ENCODE measurements at places on chromosomes 3 and 15.
A peak's percentile ranks its signal among the peaks of the same experiment; 100 is the strongest.

DNA sequence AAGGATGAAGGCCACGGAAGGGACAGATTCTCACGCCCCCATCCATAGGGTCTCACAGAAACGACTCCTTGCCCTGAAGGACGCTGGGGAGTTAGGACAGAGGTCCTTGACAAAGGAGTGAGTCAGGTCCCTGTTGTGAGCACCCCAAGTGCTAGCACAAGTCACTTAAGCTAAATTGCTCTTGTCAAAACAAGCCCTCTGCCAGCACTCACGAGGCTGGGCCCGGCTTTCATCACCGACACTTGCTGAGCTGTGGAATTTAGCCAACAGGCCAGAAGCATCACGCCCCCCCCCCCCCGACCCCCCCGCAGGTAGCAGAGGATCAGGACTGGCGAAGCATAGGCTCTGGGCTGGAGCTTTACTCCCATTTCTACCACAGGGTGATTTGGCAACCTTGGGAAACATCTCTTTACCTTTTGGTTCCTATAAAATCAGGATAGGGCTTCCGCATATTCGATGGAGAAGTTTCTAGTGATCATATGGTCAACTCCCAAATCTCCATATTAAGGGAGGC is 75.4 kb downstream of the ADCY5 start:
- no peak for DNase-seq

DNA sequence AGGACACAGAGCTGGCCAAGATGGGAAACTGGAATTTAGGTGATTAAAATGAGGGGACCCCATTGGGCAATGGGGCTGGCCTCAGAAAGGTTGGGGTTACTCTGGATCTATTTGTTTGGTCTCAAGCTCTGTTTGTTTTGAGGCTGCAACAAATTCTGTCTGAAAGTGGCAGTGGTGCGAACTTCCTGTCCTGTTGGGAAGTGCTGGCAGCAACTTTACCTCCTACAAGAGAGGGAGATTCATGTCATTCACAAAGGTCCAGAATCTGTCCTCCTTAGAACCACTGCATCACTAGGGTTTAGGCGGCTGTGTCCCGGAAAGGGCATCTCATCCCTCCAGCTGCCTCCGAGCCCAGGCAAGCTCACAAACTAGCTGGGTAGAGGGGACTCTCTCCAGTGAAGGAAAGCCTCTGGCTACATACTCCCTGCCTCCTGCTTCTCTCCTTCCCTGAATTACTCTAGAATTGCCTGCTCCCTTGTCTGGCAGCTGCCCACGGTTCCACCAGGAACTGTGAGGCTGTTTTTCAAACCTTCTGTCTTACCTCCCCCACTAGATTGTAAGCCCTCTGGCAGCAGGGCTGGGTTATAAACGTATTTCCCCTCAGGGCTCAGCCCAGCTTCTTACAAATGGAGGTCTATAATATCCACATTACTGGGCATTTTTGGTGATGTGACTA is 23.6 kb downstream of the MEGF11 start:
- DNase-seq = no peak

DNA sequence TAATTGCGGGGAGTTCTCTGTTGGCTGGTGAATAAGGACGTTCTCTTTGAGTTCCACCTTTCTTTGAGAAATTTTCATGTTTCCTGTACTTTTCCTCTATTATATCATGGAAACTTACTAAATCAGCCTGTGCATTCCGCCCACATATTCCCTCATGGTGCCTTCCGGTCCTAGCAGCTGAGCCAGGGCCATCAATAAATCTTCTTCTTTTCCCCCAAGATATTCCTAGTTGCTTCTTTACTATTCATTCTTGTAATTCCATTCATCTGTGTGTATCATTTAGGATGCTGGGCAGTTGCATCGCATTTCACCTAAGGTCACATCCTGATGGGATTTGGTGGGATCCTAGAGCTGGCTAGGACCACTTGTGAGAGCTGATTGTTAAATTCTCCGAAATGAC is 139.2 kb downstream of the RBMS3 start:
- no peak for DNase-seq

DNA sequence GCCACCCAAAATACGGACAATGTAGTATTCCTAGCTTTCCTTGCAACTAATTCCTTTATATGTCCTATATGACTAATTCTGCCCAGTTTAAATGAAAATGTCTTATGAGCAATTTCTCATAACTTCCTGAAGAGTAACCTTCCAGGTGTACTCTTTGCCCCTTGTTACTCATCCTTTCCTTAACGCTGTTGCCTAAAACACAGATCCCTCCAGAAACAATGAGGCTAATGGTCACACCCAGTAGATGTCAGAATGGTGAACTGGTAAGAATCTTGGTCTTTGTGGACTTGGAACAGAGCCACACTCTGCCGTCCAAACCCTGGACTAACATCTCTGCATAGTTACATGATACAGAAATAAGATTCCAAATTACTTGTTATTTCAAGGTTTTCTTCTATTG is 497.9 kb downstream of the IGSF11 start:
- DNase-seq = no peak

DNA sequence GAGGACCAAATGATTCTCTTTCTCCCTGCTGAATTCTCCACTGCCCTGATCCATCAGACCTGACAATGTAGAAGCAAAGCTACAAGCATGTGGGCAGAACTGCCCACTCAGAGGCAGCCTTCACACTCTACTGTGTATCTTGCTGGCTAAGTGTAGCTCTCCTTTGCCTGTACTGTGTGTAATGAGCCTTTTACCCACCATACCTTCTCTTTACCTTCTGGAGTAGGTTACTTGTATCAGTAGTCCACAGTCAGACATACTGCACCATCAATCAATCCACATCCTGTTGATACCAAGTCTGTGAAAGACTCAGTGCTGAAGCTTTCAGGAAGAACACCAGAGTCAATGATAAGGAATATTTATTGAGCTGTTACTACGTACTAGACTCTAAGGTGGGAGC is 440.7 kb upstream of the ARHGEF26 start:
- no peak for DNase-seq

GRCh38 chr3:57132674-57133073 is 32.5 kb downstream of the IL17RD start:
- no peak for DNase-seq

DNA sequence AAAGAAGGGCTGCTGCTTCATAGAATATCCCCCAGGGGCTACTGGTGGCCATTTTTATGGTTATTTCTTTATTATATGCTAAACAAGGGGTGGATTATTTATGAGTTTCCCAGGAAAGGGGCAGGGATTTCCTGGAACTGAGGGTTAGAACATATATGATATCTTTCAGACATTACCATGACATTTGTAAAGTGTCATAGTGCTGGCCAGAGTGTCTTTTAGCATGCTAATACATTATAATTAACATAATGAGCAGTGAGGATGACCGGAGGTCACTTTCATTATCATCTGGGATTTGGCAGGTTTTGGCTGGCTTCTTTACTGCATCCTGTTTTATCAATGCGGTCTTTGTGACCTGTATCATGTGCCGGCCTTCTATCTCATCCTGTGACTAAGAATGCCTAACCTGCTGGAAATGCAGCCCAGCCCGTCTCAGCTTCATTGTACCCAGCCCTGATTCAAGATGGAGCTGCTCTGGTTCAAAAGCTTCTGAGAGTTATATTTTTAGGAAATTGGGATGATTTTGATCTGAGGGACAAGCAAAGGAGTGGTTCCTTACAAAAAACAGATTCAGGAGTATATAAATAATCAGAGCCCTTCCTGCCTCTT is 9.1 kb upstream of the ZBTB20 start:
- no peak for DNase-seq

GRCh38 chr3:129289201-129289921 is 10.7 kb downstream of the HMCES start:
- DNase-seq = no peak

- DNase-seq = no peak
These were observed 8.6 kb downstream of the TM6SF1 start for GRCh38 chr15:83115831-83116565.

GRCh38 chr15:81073801-81074200 is 60.3 kb upstream of the CFAP161 start:
- no peak for DNase-seq

- no peak for DNase-seq
These were observed 86.3 kb downstream of the GMPS start for GRCh38 chr3:155956508-155957411.

DNA sequence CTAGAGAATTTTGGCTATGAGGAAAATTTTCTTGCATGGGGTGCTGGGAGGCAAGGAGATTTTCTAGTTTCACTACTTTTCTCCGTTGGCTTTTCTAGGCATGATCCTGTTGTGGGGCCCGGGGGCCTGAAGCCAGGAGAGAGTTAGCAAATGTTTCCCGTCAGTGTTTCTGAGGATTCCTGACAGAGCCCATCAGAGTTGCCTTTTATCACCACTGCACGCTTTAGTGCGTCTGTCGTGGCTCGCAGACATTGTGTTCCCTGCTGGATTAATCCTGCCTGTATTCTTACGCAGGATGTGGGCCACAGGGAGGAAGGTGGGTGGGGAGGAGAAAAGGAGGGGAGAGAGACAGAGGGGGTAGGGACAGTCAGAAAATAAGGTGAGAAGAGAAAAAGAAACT is 18.1 kb upstream of the BOC start:
- no peak for DNase-seq

- DNase-seq = no peak
These were observed 9.3 kb upstream of the RBP1 start for GRCh38 chr3:139548801-139549200.

GRCh38 chr3:164419220-164419619 is 659.1 kb downstream of the SI start:
- DNase-seq = no peak

DNA sequence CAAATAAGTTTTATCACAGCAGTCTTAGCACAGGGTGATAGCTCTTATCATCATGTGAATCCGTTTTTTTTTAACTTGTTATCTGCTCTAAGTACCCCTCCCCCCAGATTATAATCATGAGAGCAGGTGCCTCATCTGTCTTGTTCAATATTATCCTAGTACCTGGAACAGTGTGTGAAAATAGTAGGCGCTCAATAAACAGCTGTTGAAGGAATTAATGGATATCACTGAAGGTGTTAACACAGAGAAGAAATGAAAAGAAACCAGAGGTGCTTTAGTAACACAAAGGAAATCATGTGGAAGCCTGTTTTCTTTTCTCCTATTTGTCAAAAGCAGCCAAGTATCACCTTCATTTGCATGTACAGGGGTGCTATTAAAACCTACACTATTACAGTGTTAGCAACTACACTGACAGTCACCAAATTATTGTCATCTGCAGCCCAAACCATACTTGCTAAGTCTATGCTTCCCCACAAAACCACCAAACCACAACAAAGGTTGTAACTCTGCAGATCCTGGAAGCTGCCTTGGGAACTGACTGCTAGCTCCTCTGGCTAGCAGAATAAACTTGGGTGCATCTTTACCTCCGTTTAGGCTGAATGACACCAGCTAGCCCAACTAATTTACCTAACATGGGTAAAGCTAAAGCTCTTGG is 2.9 kb downstream of the XPC start:
- no peak for DNase-seq

GRCh38 chr15:51180011-51180410 is 85.3 kb upstream of the TNFAIP8L3 start:
- peak; percentile 89 for DNase-seq

DNA sequence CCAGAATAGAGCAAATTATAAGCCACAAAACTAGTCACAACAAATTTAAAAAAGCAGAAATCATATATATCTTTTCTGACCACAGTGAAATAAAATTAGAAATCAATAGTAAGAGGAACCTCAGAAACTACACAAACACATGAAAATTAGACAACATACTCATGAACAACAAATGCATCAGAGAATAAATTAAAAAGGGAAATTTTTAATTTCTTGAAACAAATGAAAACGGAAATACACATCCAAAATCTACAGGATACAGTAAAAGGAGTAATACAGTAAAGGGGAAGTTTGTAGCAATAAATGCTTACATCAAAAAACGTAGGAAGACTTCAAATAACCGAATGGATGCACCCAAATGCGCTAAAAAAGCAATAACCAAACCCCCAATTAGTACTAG is 19.2 kb downstream of the NME9 start:
- no peak for DNase-seq

GRCh38 chr3:49020330-49021212 is 1.4 kb upstream of the NDUFAF3 start:
- DNase-seq = peak; percentile 82

DNA sequence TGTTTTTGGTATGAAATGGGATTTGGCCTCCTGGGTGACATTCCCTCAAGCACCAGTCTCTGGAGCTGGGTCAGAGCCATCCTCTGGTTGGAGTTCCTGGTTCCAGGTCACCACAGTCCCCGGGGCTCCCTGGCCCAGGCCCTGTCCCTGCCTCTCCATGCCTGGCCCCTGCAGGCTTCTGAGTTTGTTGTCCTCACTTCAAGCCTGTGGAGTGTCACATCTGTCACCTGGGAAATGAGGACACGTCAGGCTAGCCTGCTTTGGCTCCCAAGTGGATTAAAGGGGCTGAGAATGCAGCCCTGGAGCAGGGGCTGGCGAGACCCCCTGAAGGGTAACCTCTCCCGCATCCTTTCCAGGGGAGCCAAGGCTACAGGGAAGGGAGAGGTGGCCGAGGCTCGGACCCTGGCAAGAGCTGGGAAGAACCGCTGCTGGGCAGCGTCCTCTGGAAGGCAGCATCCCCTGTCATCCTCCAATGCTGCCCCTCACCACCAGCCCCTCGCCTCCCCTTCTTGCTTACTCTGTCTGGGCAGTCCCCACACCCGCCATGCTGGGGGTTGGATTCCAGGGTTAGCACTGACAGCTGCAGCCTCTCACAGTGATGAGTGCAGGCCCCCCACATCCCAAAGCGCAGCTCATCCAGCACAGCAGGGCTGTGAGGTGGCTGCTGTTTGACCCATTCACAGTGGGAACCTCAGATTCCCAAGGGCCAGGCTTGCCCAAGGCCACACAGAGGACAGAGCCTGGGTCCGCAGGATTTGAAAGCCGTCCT is 75.5 kb upstream of the IQSEC1 start:
- DNase-seq = no peak

GRCh38 chr3:48270306-48270705 is 29.4 kb downstream of the ZNF589 start:
- no peak for DNase-seq

DNA sequence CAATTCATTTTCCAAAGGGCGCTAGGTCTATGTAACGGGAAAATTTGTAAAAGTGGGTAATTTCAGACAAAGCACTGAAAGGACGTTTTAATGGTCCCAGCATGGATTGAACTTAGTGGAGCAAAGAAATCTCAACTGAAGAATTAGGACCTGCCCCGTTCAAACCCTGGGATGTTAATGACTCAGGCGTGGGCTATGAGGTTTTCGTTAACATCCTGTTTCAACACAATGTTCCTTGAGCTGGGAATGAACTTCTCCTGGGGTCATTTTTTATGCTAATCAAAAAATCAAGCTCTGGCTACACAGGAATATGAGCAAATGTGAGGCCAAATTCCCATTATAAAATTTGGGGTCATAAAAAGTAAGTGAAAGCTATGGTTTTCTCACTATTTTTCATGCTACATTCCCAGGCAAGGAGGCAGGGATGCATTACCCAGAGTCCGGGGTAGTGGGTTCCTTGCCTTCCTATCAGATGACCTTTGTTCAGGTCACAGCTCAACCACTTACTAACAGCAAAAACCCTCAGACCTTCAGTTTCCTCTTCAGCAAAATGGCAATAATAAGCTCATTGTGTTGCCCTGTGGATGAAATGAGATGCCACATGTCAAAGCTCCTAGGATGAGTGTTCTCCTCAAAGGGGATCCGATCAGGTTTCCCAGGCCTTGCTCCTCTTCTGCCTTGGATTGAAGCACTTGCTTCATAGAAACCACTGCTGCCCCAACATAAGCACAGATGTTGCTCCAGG is 271.4 kb downstream of the ARRDC4 start:
- DNase-seq = no peak

- no peak for DNase-seq
These were observed 177.5 kb downstream of the RORA start for GRCh38 chr15:61051569-61052031.
